Endothelial cell of umbilical vein (primary cell): ENCODE measurements at places on chromosomes 1 and 21. TPM values are rescaled to one million over a fixed set of nuclear protein-coding genes. Genes with fewer than 3 reads are reported as not detected.

- H3K4me1 ChIP-seq = no peaks in the 10 kb centered on the region
- no peak overlapping the region for H3K27ac ChIP-seq
- no peak overlapping the region for H3K4me3 ChIP-seq
- no peaks in the 10 kb centered on the region for H3K36me3 ChIP-seq
- DNase-seq = no peak
- peaks cover 23% of the 10 kb centered on the region for H3K27me3 ChIP-seq
Observed at GRCh38 chr1:159184201-159184600, 12.8 kb downstream of the CADM3 start.

DNA sequence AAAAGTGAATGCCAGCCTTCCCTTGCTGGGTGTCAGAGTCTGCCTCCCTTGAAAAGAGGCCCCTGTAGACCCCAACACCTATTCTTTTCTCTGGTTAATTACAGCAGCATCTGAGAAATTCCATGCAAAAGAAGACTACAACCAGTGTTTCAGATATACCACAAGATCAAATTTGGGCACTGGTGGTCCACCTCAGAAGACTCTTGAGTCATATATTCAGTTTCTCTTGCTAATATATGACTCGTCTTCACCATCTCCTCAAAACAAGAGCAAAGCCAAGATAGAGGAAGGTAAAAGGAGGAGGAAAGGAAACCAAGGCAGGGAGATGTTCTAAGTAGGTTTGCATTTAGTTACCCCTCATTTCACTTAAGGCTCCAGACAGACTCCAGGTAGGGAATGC, 259.9 kb downstream of the ZNF648 start:
- H3K27ac ChIP-seq = no peak overlapping the region
- DNase-seq = no peak
- no peaks in the 10 kb centered on the region for H3K4me1 ChIP-seq
- H3K36me3 ChIP-seq = no peaks in the 10 kb centered on the region
- H3K4me3 ChIP-seq = no peak overlapping the region

DNA sequence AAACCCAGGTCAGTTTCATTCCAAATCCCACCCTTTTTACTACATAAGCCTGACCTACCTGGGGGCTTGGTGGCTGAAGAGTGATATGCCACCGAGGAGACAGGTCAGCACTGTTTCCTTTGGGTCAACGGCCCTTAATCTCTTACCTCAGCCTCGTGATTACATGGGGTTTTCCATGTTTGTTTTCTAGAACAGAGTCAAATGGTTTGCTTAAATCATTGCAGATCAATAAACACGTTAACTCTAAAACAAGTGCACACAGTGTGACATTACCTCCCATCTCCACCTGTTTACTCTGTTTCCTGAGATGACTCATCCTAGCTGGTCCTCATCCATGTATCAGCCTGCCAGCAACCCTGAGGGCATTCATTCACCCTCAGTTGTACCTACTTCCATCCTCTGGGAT, 40.8 kb upstream of the TP53BP2 start:
- DNase-seq = no peak
- no peaks in the 10 kb centered on the region for H3K36me3 ChIP-seq

DNA sequence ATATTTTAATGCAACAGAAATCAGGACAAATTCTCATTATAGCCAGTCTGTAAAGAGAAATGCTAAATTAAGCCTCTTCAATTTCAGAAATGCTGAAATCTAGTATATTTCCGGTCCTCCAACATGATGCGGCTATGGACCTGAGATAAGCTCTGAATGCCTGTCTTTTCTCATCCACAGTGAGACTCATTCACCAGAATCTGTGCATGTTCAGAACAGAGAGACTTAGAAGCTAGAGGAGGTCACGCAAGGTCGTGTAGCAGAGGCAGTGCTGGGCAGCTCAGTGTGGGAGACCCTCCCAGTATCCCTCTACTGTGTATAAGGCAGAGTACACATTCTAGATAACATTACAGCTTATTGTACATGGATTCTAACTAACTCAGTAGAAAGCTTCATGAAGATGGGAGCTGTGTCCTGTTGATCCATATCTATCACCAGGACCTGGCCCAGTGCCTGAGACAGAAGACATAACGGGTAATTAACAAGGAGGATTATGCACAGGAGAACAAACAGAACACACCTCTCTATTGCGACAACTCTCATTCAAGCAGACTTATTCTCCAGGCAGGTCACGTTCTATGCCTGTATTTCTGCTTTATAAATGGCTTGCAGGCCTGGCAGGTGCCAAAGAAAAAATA, 97.0 kb upstream of the COA6 start:
- no peaks in the 10 kb centered on the region for H3K36me3 ChIP-seq
- no peaks in the 10 kb centered on the region for H3K27me3 ChIP-seq
- DNase-seq = no peak
- H3K27ac ChIP-seq = no peak overlapping the region
- no peak overlapping the region for H3K4me3 ChIP-seq

The OR6N1 gene
- not detected in 2 replicates for total RNA-seq

The ARF1 gene
- total RNA-seq = 488 and 499 TPM in 2 replicates

The PIGK gene
- 27.0 and 32.3 TPM in 2 replicates for total RNA-seq

The AGMAT gene
- 1.1 and 1.9 TPM in 2 replicates for total RNA-seq

DNA sequence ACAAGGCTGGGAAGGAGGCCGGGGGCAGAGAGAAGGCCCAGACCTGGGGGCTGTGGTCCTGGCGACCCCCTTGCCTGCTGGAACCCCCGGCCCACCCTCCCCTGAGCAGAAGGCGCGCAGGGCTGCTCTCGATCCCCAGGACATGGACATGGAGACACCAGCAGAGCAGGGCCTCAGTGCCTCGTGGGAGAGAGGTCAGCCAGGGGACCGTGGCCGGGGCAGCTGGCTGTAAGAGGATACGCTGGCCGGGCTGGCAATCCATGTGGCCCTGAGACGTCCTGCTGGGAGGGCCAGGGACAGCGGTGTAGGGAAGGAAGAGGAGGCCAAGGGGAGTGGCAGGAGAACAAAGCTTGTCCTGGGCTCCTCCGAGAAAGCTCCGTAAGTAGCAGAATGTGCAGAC, 132.2 kb downstream of the CASZ1 start:
- no peak overlapping the region for H3K4me3 ChIP-seq
- no peaks in the 10 kb centered on the region for H3K36me3 ChIP-seq
- H3K4me1 ChIP-seq = no peaks in the 10 kb centered on the region
- H3K27me3 ChIP-seq = no peaks in the 10 kb centered on the region
- no peak overlapping the region for H3K27ac ChIP-seq

GRCh38 chr21:25563361-25564116, 43.7 kb downstream of the MRPL39 start:
- peak overlapping the region; percentile 96 for H3K4me3 ChIP-seq
- H3K4me1 ChIP-seq = peaks cover 40% of the 10 kb centered on the region
- peak overlapping the region; percentile 89 for H3K27ac ChIP-seq
- peaks cover 4% of the 10 kb centered on the region for H3K36me3 ChIP-seq
- H3K27me3 ChIP-seq = no peaks in the 10 kb centered on the region

The S100A11 gene
- total RNA-seq = 461 and 505 TPM in 2 replicates

The BTG3 gene
- 35.5 and 37.2 TPM in 2 replicates for total RNA-seq

DNA sequence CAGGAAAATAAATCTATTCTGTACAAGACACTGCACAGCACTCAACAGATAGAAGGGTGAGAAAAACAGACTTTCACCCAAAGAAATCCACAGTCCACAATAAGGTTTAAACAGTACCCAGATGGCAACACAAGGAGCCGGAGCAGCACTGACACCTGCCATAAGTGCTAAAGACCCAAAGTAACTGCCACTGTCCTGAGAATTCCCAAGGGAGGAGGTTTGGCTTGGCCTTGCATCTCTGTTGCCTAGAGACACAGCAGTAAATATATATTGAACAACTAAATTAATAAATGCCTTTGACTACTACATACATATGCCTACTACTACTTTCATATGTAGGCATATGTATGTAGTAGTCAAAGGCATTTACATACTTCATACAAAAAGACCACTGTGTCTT, 68.0 kb downstream of the VAV3 start:
- H3K27me3 ChIP-seq = no peaks in the 10 kb centered on the region
- no peak overlapping the region for H3K4me3 ChIP-seq
- DNase-seq = no peak
- H3K4me1 ChIP-seq = no peaks in the 10 kb centered on the region
- H3K27ac ChIP-seq = no peak overlapping the region

- DNase-seq = no peak
- no peak overlapping the region for H3K27ac ChIP-seq
- H3K4me1 ChIP-seq = no peaks in the 10 kb centered on the region
- no peaks in the 10 kb centered on the region for H3K36me3 ChIP-seq
- H3K4me3 ChIP-seq = no peak overlapping the region
- H3K27me3 ChIP-seq = no peaks in the 10 kb centered on the region
Observed at GRCh38 chr1:48823168-48823567, 46.5 kb upstream of the BEND5 start.

DNA sequence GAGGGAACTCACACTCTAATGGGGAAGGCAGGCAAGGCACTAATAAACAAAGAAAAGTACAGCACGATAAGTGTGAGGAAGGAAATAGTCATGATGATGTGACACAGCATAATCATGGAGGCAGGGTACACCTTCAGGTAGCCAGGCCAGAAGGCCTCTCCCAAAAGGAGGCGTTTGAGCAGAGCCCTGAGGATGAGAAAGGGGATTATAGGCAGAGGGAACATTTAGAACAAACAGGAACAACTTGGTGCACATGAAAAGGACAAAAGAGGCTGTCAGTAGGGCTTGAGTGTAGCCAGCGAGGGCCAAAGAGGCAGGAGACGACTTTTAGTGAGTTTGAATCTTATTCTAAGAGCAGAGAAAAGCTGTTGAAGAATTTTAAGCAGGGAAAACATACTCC, 33.4 kb upstream of the CRNN start:
- no peaks in the 10 kb centered on the region for H3K4me1 ChIP-seq
- no peak overlapping the region for H3K27ac ChIP-seq
- H3K36me3 ChIP-seq = no peaks in the 10 kb centered on the region
- DNase-seq = no peak
- no peak overlapping the region for H3K4me3 ChIP-seq
- no peaks in the 10 kb centered on the region for H3K27me3 ChIP-seq

The OR2T11 gene
- total RNA-seq = not detected in 2 replicates

The MR1 gene
- 1.1 and 1.3 TPM in 2 replicates for total RNA-seq

The HSPB7 gene
- total RNA-seq = not detected in 2 replicates

GRCh38 chr1:8176279-8176678, 141.6 kb upstream of the SLC45A1 start:
- H3K4me3 ChIP-seq = no peak overlapping the region
- no peaks in the 10 kb centered on the region for H3K4me1 ChIP-seq
- DNase-seq = no peak
- no peaks in the 10 kb centered on the region for H3K27me3 ChIP-seq
- no peaks in the 10 kb centered on the region for H3K36me3 ChIP-seq
- H3K27ac ChIP-seq = no peak overlapping the region

DNA sequence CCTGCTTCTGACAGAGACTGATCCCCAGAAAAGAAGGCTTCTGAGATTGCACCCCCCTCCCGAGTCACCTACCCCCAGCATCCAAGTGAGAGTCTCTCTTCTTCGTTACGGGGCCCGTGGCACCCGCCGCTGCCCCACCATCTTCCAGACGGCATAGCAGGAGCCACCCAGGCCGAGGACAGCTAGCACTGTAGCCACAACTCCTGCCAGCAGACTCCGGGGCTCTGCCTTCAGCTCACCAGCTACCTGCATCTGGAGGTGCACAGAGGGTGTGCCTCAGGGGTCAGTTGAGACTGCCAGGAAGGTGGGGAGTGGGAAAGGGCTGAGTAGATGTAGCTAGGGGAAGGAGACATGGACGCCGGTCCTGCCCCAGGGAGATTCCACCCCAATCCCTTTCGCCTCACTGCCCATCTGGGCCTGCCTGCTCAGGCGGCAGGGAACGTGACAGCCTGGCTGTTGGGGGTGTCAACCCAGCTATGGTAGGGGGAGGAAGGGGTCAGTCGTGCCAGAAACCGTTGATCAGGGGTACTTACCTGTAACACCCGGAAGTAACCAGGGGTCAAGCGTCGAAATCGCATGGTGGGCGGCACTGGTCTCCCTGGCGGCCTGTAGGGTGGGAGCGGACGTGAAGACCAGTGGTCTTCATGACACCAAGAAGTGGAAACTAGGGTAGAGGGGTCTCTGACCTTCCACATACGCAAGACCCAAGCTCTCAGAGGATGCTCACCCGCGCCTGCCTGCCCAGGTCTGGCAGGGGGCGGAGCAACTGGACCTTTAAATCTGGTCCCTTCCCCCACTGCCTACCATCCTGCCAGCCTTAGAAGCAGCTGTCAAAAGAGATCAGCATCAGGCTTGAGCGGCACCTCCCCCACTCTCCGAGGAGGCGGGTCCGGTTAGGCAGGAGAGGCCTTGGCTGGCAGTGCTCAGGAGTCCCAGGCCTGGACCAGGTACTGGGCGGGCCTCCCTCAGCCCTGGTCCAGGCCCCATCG, at the start of gene ZNF593OS:
ZNF593OS (minus strand) TSS at position 749 of the 989 bp plus-strand sequence; CDS start at position 578, 171 bp downstream.
- no peak for DNase-seq
- H3K36me3 ChIP-seq = no peaks in the 10 kb centered on the region
- H3K4me1 ChIP-seq = no peaks in the 10 kb centered on the region
- H3K27ac ChIP-seq = no peak within 1 kb of the TSS
- no peaks in the 10 kb centered on the region for H3K27me3 ChIP-seq
- H3K4me3 ChIP-seq = no peak within 1 kb of the TSS

The OR2L8 gene
- total RNA-seq = not detected in 2 replicates

DNA sequence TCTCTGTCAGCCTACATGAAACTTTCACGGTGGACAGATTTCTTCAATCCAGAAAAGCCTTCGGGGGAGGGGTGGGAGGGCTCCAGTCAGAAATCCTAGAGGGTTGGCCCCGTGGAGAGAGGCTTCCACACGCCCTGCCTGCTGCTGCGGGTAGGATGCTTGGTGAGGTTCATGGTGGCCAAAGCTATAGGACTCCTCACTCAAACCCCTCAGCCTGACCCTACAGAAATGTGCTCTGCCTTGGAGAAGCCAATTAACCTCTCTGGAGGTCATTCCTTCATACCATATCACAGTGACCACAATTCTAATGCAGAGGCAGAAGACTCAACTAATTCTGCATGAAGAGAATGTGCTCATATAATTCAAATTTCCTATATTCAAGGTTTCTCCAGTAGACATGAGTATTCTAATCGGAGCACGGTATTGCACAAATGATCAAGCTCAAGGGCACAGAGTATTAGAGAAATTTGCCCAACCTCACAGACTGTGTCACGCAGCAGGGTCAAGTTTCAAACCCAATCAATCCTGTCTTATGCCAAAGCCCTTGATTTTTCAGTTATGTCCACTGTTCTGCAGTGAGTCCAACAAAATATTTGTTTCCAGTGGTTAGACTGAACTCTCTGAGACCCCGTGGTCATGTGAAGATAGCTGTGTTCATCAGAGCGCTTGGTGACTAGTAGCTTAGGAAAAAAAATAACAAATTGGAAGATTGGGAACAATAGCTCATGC, 104.8 kb downstream of the TOMM20 start:
- no peak overlapping the region for H3K4me3 ChIP-seq
- H3K27me3 ChIP-seq = no peaks in the 10 kb centered on the region
- no peak for DNase-seq
- H3K27ac ChIP-seq = no peak overlapping the region
- no peaks in the 10 kb centered on the region for H3K36me3 ChIP-seq

DNA sequence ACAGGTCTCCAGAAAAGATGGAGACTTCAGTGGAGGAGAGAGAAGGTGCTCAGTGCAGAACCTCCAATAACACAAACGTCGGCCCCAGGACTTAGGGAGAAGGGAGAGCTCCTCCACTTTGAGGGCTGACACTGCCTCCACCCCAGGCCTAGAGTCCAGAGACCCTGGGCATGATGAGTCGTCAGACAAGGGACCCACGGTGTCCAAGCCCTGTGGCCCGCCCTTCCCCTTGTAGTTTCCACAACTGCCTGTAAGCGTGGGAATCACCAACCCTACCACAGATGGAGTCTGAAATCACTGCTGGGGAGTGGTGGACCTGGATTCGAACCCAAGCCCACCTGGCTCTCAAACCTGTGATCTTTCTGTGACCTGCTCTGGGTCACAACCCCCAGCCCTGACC, 281.1 kb downstream of the NPHP4 start:
- H3K4me3 ChIP-seq = no peak overlapping the region
- no peaks in the 10 kb centered on the region for H3K36me3 ChIP-seq
- no peak overlapping the region for H3K27ac ChIP-seq
- no peaks in the 10 kb centered on the region for H3K4me1 ChIP-seq
